Fibroblast of the aortic adventitia (primary cell): ENCODE measurements at places on chromosomes 7 and 10. TPM values are rescaled to one million over a fixed set of nuclear protein-coding genes. Genes with fewer than 3 reads are reported as not detected.

PVRIG gene
- not detected in 2 replicates for total RNA-seq

DNA sequence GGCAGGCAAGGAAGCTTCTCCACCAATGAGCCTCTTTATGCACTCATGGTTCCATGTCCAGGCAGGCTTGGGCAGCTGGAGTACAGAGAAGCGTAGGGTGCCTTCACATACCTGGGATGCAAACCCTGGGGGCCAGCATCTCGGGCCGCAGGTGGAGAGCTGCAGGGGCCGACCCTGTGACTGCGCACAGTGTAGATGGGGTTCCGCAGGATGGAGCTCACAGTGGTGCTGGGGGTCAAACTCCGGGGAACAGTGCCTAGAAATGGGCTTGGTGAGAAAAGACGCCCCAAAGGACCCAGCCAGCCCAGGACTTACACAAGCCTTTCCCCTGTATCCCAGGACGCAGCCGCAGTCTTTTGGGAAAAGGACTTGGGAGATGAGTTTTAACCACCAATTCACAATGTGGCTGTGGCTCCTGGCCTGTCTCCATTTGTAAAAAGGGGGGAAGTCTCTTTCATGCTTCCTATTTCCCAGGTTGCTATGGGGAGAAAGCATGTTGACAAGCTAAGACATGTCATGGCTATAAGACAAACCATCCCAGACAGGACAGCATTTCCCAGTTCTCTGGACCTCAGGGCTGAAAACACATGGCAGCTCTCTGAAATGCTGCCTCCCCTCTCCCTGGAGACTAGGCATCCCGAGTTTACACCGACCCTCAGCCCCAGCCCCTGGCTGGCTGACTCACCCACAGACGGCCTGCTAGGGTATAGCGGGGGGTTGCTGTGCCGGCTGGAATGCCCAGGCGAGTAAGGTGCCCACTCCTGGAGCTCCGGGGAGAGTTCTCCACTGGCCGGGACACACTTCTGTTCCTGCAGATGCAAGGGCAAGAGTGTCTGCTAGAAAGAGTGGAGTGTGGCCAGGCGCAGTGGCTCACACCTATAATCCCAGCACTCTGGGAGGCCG, 107.1 kb downstream of the DLG5 start:
- DNase-seq = no peak

OR2A42 gene
- not detected in 2 replicates for total RNA-seq

- peak; percentile 73 for DNase-seq
Observed at GRCh38 chr7:131110297-131111080, 217.2 kb upstream of the MKLN1 start.

GRCh38 chr7:7564323-7564780, 2.3 kb upstream of the MIOS start:
- DNase-seq = peak; percentile 43

GRCh38 chr7:75985009-75985517, 9.3 kb downstream of the TMEM120A start:
- DNase-seq = no peak

DNA sequence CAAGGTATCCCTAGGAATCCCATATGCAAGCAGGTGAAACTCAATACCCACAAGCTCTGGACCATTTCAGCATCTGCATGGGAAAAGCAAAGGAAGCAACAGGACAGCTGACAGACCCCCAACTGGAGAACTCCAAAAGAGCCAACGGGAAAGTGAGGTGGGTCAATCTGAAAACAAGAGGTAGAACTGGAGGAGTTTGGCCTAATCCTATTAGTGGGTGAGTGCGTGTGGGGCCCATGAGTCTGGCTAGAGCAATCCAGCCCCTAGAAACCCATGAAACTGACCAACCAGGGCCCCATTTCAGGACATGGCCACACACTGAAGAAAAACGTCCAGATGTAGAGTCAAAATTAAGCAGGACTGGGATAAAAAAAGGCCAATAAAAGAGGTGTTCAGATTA, 26.6 kb upstream of the WNT8B start:
- DNase-seq = no peak

OGDHL gene
- total RNA-seq = under 0.01 and 0.57 TPM in 2 replicates

- DNase-seq = no peak
Observed at GRCh38 chr7:158731761-158732160, 27.2 kb upstream of the NCAPG2 start.

GIMAP1 gene
- total RNA-seq = not detected in 2 replicates

ZNF736 gene
- total RNA-seq = 11.5 and 12.0 TPM in 2 replicates

NUDCD3 gene
- 47.1 and 122 TPM in 2 replicates for total RNA-seq

SUGCT gene
- total RNA-seq = 1.9 and 6.7 TPM in 2 replicates

DNA sequence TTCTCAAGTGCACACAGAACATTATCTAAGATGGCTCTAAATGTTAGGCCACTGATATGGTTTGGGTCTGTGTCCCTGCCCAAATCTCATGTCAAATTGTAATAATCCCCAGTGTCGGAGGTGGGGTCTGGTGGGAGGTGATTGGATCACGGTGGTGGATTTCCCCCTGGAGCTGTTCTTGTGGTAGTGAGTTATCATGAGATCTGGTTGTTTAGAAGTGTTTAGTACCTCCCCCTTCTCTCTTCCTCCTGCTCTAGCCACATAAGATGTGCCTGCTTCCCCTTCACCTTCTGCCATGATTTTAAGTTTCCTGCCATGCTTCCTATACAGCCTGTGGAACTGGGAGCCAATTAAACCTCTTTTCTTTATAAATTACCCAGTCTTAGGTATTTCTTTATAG, 11.2 kb upstream of the GSTK1 start:
- no peak for DNase-seq

DNA sequence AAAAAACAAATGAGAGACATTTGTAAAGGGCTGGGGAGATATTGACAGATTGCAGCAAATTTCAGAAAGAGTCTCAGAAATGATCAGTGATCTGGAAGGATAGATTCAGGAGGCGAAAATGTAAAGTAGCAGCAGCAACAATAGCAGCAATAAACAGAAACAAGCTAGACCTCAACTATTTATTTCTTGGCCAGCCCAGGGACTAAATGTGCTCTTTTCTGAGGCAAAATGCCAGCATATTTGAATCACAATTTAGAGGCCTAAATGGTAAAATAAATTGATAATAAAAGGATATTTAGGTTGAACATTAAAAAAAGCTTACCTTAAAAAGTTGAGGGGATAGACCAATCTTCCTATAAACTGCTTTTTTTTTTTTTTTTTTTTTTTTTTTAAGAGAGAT, 134.6 kb upstream of the ITGB1 start:
- no peak for DNase-seq

- DNase-seq = no peak
Observed at GRCh38 chr7:2864204-2864985, 20.3 kb upstream of the GNA12 start.

AASS gene
- total RNA-seq = 20.8 and 53.9 TPM in 2 replicates

- no peak for DNase-seq
Observed at GRCh38 chr10:20314431-20314830, 498.2 kb downstream of the PLXDC2 start.

GRCh38 chr7:150502519-150502918, 12.2 kb upstream of the GIMAP7 start:
- DNase-seq = no peak
